ENCODE measurements at places on chromosomes 2 and 18.

DNA sequence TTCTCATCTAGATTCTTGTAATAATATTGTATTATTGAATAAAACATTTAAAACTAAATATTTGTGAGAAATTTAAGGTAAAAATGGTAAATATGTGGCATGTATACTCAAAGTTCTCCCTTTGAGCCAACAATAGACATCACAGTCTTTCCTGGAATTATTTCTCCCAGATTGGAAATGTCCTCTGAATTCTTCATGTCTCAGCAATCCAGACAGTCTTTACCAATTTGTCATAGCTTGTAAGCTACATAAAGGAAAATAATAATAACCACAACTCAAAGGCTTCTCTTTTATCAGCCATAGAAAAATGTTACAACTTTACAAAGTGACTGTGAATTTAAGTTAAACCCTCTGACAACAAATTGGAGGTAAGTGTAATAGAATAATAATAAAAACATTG is 784.9 kb downstream of the EPHA4 start:
- no peak for DNase-seq

- no peak for DNase-seq
These were observed 169.1 kb upstream of the SIX2 start for GRCh38 chr2:45178359-45178758.

DNA sequence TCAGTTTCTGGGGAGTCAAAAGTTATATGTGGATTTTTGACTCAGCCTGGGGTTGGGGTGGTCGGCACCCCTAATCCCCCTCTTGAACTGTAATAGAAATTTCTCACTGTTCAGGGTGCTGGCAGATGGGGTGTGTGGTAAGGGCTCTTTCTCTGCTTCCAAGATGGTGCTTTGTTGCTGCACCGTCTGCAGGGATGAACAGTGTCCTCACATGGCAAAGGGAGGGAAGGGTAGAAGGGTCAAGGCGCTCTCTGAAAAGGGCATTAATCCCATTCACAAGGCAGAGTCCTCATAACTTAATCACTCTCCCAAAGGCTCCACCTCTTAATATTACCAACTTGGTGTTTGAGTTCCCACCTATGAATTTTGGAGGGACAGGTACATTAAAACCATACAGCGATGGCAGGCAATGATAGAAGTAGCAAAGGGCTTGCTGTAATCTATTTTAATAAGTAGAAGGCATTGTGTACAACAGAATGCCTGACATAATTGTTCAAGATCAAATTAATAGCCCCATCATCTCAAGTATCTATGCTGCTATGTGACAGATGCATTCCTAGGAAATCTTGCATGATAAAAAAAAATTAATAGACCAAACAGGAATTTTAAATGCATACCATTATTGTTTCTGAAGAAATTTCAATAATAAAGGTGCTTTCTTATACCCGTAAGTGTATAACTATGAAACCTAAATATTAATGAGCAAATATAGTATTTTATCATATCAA is 28.1 kb downstream of the MMADHC start:
- DNase-seq: no peak

GRCh38 chr2:19868701-19869580 is 32.8 kb downstream of the TTC32 start:
- peak; percentile 32 for DNase-seq

DNA sequence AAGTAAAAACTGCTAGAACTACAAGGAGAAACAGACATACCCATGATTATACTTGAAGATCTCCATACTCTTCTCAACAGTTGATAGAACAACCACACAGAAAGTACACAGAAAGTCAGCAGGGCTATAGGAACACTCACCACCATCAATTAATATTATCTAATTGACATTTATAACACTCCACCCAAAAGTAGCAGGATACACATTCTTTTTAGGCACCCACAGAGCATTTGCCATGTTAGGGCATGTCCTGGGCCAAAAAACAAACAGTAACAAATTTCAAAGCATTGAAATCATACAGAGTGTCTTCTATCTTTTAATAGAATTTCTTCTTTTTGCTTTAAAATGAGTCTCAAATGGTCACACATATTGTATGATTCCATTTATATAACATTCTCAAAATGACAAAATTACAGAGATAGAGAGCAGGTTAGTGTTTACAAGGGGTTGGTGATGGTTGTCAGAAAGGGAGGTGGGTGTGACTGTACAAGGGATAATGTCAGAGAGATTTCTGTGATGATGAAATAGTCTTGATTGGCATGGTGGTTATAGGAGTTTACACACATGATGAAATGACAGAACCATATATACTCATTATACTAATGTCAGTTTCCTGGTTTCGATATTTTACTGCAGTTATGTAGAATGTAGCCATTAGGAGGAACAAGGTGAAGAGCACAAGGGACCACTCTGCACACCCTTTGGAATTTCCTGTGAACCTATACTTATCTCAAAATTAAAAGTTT is 82.8 kb downstream of the NCK2 start:
- no peak for DNase-seq

GRCh38 chr2:136055929-136056688 is 61.8 kb downstream of the CXCR4 start:
- DNase-seq: no peak

GRCh38 chr2:172119089-172119488 is 16.4 kb upstream of the DLX2 start:
- DNase-seq: no peak

DNA sequence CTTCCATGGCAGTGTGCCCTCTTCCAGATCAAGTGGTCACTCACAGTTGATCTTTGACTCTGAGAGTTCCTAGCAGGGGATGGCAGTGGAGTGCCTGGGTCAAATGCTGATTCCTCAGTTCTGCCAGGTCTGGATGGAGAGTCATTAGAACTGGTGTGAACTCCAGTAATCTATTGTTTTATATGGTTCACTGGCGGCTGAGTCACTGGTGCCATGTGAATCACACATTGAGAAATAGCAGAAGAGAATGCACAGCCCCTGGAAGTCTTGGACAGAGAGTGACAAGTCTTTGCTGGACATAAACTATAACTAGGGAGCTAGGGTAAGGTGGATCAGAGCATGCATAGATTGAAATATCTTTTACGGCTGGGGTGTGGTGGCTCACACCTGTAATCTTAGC is 86.9 kb downstream of the EIF2AK3 start:
- no peak for DNase-seq

GRCh38 chr2:144253743-144254142 is 266.2 kb downstream of the ZEB2 start:
- no peak for DNase-seq

DNA sequence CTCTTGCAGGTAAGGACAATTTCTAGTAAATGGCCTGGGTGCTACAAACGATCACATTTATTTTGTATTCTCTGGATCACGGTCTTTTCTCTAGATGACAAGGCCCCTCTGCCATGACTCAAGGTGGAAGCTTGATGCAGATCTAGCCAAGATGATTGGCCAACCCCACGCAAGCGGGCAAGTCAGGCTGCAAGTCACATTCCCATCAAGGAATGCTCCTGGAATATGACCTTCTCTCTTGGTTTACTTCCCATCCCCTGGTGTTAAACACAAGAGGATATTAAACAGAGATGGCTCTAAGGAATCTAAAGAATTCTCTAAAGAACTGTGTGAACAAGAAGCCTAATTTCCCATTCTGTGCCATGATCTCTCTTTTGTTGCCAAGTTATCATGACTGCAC is 97.3 kb upstream of the SERPINE2 start:
- DNase-seq: no peak

GRCh38 chr2:106144621-106145331 is 49.3 kb downstream of the UXS1 start:
- DNase-seq: no peak

DNA sequence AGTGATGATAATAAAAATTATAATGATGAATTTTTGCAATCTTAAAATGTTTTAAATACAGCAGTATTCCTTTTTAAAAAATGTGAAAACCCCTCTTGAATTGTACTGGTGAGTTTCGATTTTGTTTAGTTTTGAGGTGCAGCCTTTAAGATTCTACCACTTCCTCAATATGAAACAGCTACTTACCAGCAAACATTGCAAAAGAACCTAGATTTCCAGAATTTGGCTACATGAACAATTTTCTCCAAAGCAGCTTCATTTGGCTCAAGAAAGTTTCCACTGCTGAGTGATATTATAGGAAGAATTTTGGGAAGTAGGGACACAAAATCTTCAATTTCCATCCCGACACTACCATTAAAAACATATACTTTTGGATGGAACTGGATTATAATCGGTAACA is 12.0 kb downstream of the TCF4 start:
- no peak for DNase-seq

GRCh38 chr18:57002627-57003026 is 144.3 kb upstream of the BOD1L2 start:
- no peak for DNase-seq

DNA sequence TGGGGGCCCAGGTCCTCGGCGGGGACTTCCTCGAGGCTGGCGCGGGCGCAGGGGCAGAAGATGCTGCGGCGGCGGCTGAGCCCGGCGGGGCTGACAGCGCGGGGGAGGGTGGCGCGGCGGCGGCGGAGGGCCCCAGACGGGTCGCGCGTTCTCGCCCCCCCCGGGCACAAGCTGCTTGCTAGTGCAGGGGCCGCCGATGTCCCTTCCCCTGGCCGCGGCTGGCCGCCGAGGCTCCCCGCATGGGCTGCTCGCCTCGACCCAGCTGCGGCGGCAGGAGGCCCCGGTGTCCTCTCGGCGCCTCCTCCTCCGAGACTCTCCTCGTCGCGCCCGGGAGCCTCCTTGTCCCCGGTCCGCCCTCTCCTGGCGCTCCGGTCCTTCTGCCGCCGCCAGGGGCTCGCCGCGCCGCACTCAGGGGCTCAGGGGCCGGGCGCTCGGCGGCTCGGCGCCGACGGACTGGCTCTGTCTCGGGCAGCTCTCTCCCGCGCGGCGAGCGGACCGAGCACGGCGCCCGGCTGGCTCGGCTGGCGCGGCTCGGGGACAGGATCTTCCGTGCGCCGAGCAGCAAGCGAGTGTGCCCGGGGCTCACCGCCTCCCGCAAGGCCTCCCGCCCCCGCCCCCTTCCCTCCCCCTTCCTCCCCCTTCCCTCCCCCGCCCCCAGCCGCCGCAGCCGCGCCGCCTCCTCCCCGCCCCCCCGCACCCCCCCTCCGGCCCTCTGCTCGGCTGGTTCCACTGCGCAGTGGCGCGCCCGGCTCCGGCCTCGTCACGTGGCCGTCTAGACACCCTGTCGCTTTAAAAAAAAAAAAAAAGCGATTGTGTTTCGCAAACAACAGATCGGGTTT is 902 bp upstream of the SMAD7 start:
- DNase-seq: peak; percentile 40

- no peak for DNase-seq
These were observed 102.5 kb downstream of the CHN1 start for GRCh38 chr2:174902506-174903263.

Measured in stimulated activated CD4-positive, alpha-beta T cell treated with anti-CD3 and anti-CD28 coated beads, Interleukin-1b, Interleukin-23, amount 100 ng/mL, for 1 hour (primary cell).